ENCODE measurements at places on chromosomes 13 and 19. TPM values are rescaled to one million over a fixed set of nuclear protein-coding genes. Genes with fewer than 3 reads are reported as not detected.

Gene POGLUT2
- total RNA-seq = 4.7 TPM

Gene COX6B2
- total RNA-seq = 0.20 TPM

Gene KIR2DL4
- not detected for total RNA-seq

DNA sequence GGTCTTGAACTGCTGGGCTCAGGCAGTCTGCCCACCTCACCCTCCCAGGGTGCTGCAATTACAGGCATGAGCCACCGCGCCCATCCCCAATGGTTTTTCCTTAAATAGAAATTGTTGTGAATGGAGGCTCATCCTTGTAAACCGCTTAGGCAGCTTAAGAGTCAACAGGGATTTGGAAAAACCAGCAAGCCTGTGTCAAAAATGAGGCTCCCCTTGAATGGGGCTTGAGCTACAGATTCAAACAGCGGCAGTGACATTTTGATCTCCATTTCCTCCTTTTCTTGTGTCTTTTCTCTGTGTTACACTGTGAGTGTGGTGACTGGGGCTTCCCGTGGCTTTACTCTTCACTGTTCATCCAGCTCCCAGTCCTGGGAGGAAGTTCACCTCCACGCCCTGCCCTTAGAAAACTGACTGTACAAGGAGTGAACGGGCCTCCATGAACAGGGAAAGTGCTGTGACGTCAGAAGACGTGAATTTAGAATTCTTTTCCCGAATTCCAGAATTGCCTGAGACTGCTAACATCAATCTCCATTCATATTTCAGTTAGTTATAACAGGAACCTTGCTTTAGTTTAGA is 15.3 kb upstream of the RAB8A start:
- no peak for DNase-seq

DNA sequence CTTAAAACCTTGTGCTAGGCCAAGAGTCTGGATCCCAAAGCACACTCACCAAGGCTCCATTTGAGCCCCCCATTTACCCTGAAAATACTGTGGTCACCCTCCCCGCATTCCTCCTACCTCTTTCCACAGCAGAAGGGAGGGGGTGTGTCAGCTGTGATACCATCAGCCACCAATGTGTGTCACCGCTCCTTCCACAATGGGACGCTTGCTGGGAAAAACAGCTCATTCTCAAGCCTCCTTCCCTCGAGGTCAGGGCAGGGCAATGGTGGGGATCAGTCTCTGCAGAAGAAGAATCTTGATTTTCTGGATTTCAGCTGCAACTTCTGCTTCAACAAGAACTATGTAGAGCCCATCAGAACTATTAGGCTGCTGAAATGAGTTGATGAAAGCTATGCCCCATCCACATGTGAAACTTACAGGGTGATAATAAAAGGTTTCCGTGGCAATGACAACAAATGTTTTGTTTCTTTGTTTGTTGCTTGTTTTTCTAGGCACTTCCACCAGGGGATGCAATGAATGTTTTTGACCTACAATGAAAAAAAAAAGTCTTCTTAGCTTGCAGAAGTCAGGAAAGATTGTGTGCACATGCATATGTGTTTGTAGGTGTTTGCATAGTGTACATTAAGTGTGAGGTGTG is 26.4 kb upstream of the ZNF507 start:
- no peak for DNase-seq

Data from upper lobe of left lung (tissue), 6 donors.